ENCODE measurements at places on chromosomes 4 and X.

DNA sequence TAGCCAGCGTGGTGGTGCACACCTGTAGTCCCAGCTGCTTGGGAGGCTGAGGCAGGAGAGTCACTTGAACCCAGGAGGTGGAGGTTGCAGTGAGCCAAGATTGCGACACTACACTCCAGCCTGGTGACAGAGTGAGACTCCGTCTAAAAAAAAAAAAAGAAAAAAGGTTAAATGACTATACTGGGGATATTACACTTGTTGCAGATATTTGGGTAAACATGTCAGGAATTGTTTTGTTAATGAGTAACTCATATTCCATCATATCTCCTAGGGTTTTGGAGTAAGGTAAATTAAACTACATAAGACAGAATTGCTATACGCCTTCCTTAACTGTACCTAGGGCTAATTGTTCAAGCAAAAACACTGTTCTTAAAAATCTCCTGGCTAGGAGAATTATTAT is 291.4 kb upstream of the IGFBP7 start:
- DNase-seq: no peak

DNA sequence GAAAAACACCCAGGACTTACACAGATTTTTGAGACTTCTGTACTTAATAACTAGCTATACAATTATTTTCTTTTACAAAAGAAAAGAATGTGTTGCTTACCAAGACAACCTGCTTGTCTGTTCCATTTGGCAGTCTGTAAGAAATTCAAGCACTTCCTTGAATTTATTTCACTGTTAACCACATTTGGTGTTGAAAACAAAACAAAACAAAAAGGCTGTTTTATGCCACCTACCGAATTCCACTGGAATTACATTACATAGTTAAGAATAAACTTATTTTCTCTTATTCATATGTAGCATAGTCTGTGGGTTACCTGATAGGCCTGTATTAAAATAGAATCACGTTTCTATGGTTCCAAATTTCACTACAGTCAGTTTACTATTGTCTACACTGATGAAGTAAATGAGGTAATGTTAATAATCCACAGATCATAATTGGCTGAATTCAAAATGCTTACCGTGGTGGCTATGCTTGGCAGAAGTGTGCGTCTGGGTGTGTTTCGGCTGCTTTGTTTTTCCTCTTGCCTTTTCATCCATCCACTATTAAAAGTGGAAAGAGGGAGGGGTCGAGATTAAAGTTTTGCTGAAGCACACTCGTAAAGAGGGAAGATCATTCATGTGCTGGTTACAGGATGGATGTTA is at the start of gene TLR1:
Gene TLR1, minus strand, starts transcription at position 138 of the 642 bp plus-strand sequence. CDS start 5,960 bp downstream, outside the sequence.
- DNase-seq: no peak

DNA sequence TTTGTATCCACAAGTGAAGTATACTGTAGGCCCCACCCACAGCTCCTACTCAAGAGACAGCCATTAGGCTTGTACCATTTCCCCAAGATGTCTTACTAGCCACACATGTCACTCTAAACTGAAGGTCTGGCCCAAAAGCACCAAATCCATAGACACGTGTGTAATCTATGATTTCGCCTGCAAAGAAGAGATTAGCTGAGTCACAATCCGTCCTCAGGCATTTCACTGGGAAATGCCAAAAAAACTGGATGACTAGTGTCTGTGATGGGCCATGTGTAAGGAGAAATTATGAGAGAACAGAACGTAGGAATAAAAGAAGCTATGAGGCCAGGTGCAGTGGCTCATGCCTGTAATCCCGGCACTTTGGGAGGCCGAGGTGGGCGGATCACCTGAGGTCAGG is 21.9 kb upstream of the RP2 start:
- DNase-seq: no peak

- DNase-seq: no peak
Measured at GRCh38 chrX:19613645-19614323, 98.5 kb upstream of the MAP3K15 start.

GRCh38 chr4:56512166-56512565 is 6.6 kb downstream of the ARL9 start:
- no peak for DNase-seq

DNA sequence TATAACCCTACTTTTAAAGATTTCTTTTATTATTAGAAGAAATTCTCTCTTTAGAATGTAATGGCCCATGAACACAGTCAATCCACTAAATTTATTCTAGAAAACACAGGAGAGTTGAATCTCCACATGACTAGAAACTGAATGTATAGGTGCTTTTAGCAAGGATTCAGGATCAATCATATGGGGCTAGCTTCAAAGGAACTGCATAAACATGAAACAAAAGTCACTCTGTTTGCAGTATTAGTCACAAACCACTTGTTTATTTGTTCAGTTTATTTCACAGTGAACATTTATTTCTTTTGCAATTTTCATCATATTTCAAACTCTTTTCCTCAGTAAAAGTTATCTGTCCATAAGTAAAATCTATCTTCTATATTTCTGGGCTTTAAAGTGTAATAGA is 1604.6 kb downstream of the PCDH18 start:
- DNase-seq: no peak

GRCh38 chr4:1210971-1211370 is 38.0 kb downstream of the CTBP1 start:
- DNase-seq: no peak

DNA sequence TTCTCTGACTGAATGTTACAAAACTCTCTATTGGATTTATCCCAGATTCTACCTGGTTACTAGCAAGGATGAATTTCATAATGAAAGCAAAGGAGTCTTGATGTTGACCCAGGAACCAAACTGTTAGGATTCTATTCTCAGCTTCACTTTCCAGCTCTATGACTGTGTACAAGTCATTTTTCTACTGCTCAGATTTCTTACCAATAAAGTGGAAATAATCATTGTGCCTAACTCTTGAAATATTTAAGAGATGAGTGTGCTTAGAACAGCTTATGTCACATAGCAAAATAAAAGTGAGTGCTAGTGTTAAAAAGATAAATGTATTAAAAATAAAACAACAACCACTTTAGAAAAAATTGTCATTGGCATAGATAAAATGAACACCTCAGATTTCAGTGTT is 45.6 kb downstream of the EPHA5 start:
- DNase-seq: no peak

DNA sequence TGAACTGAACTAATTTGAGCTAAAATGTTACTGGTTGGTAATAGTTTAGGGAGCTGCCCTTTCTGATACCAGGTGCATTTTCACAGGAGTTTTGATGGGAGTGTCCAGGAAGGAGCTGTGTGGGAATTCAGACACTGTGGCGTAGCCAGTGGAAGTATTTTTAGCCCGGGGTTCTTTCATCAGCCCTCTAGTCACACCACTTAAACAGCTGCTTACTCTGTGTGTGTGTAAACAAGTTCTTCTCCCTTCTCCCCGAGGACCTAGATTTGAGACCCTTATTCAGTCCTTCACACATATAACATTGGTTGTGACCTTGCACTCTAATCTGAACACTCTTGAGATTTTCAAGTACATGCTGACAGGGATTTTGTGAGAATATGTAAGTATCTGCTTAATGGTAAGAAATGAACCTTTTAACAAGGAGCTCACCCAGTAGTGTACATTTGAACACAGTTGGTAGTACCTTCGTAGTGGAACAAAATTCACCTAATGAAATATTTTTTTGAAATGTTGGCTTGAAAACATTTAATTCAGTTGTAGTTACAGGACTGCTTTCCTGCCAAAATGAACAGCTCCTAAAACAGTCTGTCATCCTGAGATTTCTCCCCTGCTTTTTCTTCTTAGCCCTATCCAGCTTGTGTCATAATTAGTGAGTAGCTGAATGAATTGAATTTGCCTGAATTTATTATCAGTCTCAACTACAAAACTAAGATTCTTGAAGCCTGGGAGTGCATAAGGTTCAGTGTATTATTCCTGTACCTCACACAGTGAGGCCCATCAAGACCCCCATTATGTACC is 61.8 kb downstream of the BMPR1B start:
- DNase-seq: no peak

GRCh38 chr4:184420402-184420801 is 53.9 kb downstream of the IRF2 start:
- DNase-seq: no peak
